Globus pallidus (tissue), 1 donor: ENCODE measurements at places on chromosomes 16 and 17.

GRCh38 chr17:81200695-81201580 is 21.8 kb downstream of the CEP131 start:
- peak; percentile 80 for DNase-seq

DNA sequence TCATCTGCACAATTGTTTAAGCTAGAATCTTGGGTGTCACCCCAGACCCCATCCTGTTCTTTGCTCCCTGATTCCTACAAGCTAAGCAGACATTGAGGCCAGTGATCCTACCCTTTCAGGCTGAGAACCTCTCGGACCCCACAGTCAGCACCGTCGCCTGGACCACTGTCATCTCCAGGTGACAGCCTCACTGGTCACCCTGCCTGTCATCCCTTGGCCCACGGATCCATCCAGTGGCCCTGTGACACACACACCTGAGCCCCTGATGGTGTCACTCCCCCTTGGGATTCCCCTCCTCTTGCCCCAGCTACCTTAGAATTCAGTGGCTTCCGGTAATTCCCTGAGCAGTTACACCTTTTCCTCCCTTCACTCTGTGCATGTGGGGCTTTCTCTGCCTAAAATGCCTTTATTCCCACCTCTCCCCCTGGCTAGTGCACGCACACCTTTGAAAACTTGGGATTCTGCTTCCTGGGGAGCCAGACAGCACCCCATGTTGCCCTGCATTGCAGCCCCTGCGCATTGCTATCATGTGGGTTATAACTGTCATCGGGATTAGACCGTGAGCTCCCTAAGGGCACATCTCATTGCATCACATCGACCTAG is 3.0 kb downstream of the C16orf86 start:
- no peak for DNase-seq

DNA sequence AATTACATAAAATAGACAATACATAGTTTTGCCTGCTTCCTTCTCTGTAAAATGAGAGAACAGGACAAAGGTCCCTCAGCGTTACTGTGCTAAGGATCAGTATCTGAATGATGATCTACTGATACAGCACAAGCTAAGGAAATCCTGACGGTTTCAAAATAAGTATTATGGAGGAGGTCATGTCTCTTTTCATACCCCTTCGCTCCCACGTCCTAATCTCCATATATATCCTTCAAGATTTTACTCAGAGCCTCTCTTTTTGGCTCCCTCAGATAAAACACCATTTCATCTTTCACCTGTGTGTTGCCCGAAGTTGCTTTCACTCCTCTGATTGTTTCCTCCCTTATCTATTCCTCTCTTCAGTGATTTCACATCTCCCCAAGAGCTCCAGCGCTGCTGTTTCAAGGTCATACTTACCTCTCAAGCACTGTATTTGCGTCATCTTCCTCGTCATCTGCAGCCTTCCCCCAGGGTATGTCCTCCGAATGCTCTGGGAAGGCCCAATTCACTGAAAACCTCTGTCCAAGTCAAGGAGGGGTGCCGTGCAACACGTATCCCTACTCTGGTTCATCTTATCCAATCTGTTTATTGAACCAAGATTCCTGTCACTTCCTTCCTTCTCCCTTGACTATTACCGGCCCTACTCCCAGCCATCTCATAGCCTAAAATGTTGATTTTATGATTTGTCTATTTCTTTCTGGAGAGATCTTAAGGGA is 1.2 kb upstream of the BLTP2 start:
- DNase-seq: no peak

DNA sequence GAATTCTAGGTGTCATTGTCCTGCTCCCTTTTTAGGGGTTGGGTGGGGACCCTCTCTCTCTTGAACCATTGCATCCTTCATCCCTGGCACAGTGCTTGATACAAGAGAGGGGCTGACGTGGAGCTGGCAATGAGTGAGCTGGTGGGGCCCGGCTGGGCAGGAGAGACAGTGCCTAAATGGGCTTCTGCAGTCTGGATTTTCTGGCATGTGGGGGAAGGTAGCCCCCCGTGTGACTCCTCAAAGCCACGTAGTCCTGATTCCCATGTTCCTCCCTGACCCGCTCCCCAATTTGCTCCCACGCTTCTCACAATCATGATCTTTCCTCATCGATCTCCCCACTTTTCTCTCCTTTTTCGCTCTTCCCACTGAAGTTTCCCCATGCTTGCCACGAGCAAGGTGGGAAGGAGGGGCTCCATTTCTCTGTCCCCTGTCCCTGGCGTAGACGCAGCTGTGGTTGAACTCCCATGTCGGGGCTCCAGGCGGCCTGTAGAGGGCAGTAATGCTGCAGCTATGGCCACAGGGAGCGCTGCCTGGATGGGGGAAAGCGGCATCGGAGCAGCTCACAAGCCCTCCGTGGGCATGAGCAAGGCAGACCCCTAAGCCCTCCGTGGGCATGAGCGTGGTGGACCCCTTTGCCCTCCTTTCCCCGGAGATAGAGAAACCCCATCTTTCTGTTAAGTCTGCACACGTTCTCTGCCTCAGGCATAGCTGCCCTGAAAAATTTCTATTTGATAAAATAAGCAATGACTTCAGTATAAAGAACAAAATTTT is 47.5 kb downstream of the HAPSTR1 start:
- DNase-seq: peak; percentile 72

- no peak for DNase-seq
These were observed 35.0 kb downstream of the NMT1 start for GRCh38 chr17:45096141-45096540.

DNA sequence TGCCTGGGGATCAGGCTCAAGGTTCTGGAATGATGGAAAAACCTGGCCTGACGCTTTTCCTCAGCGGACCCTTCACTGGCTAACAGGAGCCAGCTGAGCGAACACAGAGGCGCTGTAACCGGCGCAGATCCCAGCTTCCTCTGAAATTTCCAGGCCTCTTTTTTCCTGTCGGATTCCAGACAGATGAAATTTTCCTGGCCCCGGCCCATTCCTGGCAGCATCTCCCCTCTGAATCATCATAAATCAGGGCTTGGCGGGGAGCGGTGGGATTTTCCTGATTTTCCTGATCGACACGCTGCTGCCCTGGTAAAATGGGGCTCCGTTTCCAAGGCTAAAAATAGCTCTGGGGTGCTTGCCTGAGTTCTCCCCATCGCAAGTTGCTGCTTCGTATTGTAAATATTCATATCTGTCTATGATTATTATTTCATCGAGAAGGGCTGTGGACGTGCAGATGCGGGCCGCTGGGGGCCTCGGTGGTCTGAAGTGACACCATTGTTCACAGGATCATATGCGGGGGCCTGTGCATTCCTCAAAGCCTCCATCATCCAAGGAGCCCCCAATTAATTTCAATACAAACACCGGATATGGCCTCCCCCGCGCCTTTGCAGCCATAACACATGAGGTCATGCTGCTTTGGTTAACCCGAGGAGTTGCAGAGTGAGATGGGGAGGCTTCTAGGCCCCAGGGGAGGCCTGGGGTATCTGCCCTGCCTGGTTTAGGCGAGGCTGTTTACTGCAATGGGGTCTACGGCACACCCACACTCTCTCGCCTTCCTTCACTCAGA is 45.8 kb upstream of the ETV4 start:
- no peak for DNase-seq

- no peak for DNase-seq
These were observed 22.5 kb upstream of the ENPP7 start for GRCh38 chr17:79707931-79708891.

GRCh38 chr16:81349608-81350305 is 35.0 kb downstream of the GAN start:
- DNase-seq: no peak

DNA sequence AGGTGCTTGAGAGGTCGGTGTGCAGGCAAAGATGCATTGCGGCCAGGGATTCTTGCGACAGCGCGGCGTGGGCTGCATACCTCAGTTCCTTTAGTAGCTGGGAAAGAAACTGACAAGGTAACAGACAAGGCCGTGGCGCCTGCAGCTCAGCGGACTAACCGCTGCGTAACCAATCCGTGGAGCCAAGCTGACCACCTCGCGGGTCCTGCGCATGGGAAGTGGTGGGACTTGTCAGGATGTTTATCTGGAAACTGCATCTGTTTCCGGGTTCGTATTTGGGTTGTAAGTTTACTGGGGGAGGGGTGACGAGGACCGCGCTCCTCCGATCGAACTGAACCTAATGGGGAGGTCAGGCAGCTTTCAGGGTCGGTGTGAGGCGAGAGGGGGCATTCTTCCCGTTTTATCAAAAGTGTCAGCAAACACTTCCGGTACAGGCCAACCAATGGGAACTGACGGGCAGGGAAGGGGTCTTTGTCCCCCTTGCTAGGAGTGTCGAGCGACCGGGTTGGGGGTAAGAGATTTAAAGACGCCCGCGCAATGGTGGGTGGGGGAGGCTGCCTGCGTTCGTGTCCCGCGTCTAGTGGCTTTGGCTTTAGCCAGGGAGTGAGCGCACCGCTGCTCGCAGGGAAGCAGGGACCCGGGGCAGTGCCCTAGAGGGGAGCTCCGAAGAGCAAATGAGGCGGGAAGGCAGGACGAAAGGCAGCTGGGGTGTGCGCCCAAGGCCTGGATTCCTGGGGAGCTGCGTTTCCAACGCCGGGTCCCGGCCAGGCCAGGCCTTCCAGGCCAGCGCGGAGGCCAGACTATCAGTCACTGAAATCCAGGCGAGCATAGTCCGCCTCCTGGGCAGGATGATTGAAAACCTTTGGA is 7.0 kb downstream of the IRX6 start:
- no peak for DNase-seq

DNA sequence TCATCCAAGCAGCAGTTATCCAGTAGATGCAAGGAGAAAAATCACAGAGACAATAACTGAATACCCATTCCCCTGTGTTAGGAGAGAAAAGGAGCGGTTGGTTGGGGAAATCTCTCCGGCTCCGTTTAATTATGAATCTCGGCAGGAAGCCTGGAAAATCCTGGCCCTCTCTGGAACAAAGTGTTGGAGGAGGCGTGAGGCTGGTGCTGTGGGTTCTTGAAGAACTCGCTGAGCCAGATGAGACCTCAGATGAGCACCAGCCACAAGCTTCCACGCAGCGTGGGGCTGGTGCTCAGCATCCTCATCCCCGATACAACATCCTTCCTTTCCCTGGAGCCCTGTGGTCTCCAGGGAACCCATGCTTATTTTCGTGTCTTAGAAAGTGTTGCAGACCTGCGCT is 39.7 kb downstream of the CACNG4 start:
- DNase-seq: no peak

- no peak for DNase-seq
These were observed 254.3 kb upstream of the SALL1 start for GRCh38 chr16:51405361-51405760.

DNA sequence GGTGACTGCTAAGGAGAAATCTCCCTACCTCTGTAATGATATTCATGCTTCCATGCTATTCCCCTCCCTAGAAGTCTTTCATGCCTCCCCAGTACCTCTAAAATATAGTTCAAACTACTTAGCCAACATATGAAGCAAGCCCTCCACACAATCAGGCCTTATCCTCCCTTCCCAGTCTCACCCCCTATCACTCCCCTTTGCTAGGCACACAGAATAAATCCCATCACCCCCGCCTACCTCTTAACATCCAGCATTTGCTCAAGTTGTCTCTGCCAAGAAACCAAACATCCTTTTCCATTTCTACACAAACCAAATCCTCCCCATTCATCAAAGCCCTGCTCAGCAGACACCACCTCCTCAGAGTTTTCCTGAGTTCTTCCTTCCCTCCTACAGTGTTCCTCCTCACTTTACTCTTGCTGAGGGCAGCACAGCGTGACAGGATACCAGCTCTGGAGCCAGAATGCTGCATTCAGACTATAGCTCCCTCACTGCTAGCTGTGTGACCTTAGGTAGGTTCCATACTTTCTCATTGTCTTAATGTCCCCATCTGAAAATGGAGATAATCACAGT is 7.0 kb downstream of the TOM1L2 start:
- DNase-seq: no peak

GRCh38 chr17:49597928-49598655 is 22.4 kb downstream of the NXPH3 start:
- DNase-seq: no peak

- no peak for DNase-seq
These were observed 1.7 kb upstream of the TEX19 start for GRCh38 chr17:82357394-82357793.

- DNase-seq: peak; percentile 12
These were observed 260.1 kb downstream of the IRX3 start for GRCh38 chr16:54026456-54026855.

GRCh38 chr17:80855948-80856862 is 135.4 kb upstream of the CHMP6 start:
- DNase-seq: no peak

GRCh38 chr16:13205352-13205751 is 304.0 kb downstream of the SHISA9 start:
- no peak for DNase-seq

GRCh38 chr17:78995022-78995760 is 14.4 kb downstream of the CANT1 start:
- DNase-seq: no peak

GRCh38 chr17:58985367-58985766 is 121.3 kb downstream of the TRIM37 start:
- no peak for DNase-seq
